ENCODE measurements at places on chromosomes 3 and 15. TPM values are rescaled to one million over a fixed set of nuclear protein-coding genes. Genes with fewer than 3 reads are reported as not detected.
A peak's percentile ranks its signal among the peaks of the same experiment; 100 is the strongest.

IGDCC3 gene
- total RNA-seq = 0.74 TPM

CCDC33 gene
- 24.7 TPM for total RNA-seq

CCR2 gene
- total RNA-seq = 0.34 TPM

CLRN1 gene
- not detected for total RNA-seq

TMC3 gene
- total RNA-seq = 0.23 TPM

DNA sequence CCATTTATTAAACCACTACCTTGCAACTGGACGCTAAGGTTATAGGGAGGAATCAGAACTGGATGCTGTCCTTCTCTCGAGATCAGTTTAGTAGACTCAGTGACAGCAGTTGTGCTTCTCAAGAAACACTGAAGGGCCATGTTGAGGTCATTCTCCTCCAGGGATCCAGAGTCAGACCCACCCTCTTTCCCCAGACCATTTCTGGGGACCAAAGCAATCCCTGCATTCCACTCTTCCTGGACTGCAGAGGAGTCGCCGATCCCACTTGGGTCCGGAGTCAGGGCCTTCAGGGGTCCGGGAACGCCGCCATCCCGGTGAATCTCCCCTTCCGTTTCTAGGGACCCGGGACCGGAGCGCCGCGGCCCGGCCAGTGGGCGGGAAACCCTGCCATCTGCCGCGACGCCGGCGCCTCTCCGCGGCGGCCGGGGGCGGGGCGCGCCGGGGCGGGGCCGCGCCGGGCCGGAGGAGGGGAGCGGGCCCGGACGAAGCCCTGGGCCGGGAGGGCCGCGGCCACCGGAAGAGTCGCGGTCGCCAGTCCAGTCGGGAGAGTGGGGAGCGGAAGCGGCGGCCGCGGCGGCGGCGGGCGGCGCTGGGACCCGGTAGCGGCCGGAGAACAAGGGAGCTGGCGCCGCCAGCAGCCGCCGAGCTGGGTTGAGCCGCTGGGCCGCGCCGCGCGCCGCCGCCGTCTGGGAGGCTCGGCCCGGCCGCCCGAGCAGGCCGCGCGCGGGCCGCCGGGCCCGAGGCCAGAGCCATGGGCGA, at the start of gene DVL3:
Gene DVL3, plus strand, starts transcription at position 493 of the 759 bp plus-strand sequence. Its CDS starts 259 bp downstream, at position 752.
- DNase-seq = peak; percentile 78

DNA sequence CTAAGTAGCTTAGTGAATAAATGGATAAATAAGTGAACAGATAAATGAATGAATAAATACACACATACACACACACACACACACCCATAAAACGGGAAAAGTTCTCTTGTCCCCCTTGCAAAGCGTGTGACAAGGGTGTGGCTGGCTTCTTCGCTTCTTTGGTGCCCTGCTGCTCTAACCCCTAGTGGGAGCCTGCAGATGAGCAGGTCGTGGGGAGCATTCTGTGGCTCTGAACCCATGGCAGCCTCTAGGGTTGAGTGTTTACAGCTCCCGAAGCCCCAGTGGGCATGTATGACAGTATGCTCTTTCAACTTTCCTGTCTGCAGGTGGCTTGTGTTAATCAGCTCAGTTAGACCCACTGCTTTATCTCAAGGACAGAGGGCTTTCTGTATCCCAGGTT, 582.3 kb downstream of the EDEM1 start:
- DNase-seq = no peak

- DNase-seq = no peak
These were observed 1444.5 kb upstream of the CADM2 start for GRCh38 chr3:83514130-83514914.

- DNase-seq = no peak
These were observed 10.0 kb downstream of the RPL32 start for GRCh38 chr3:12831301-12831866.

GRCh38 chr3:4494895-4495264, 1.7 kb downstream of the ITPR1 start:
- DNase-seq = no peak

GRCh38 chr3:184551103-184551502, 10.5 kb upstream of the EPHB3 start:
- no peak for DNase-seq

GRCh38 chr3:110027446-110028080, 690.2 kb upstream of the DPPA4 start:
- no peak for DNase-seq

DNA sequence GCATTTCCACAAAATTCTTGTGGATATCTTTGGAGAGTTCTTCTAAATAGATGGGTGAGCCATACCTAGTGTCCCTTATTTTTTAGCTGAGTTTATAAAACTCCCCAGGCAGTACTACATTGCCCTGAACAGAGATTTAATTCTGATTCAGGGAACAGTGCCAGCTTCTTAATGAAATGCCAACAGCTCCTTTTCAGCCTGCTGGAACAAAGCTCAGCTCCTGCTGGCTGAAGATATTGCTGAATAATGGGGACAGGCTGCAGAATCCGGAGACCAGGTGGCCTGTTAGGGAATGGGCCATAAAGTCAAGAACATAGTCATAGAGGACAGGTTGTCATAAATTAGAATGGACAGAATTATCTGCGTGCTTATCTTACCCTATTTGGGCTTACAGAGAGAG, 8.9 kb downstream of the HGD start:
- no peak for DNase-seq

DNA sequence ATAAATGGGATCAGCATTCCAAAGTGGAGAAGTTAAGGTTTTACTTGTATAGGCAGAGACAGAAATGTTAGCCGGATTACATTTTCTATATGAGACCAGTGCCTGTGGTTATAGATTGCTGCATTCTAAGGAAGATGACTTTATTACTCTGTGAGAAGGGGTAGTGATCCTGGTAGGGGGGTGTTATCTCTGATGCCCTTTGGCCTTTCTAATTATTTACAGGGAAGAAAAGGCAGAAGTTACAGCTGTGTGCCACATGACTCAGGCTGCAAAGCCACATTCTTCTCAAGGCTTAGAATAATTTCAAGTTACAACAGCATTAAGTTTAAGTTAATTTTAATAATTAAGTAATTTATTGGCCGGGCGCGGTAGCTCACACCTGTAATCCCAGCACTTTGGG, 2.2 kb upstream of the TMC3 start:
- DNase-seq = no peak

GRCh38 chr3:67580430-67581000, 73.9 kb downstream of the SUCLG2 start:
- DNase-seq = no peak

DNA sequence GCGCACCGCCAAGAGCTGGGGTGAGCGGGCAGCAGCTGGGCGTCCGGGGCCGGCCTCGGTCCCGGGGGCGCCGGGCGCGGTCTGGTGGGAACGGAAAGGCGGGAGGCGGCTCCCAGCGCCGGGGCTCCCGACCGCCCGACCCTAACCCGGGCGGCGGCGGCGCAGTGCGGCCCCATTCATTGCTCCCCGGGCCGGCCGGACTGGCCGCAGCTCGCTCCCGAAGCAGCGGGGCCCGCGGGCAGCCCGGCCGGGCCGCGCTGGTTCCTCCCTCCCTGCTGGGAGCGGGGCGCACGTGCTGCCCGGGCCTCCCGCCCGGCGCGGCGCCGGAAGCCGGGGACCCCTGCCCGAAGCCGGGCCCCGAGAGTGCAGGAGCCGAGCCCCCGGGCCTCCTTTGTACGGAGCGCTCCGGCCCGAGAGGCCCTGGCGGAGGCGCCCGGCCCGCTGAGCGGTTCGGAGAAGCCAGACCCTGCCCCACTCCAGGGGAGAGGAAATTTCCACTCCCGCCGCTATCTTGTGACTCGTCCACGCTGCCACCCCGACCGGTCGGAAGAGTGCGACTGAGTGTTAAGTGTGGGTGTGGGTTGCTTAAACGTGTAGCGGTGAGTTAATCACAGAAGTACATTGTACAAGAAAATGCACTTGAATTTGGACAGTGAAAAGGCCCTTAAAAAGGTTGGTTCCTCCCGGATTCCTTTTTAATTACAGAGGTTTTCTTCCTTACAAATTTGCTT, 613 bp downstream of the ATP1B3 start:
- DNase-seq = peak; percentile 44

GRCh38 chr3:178388473-178388872, 147.8 kb upstream of the KCNMB2 start:
- no peak for DNase-seq
